Stimulated activated CD4-positive, alpha-beta T cell treated with anti-CD3 and anti-CD28 coated beads, Interleukin-15, amount 100 ng/mL, for 48 hours (primary cell): ENCODE measurements at places on chromosomes 13 and 19.

DNA sequence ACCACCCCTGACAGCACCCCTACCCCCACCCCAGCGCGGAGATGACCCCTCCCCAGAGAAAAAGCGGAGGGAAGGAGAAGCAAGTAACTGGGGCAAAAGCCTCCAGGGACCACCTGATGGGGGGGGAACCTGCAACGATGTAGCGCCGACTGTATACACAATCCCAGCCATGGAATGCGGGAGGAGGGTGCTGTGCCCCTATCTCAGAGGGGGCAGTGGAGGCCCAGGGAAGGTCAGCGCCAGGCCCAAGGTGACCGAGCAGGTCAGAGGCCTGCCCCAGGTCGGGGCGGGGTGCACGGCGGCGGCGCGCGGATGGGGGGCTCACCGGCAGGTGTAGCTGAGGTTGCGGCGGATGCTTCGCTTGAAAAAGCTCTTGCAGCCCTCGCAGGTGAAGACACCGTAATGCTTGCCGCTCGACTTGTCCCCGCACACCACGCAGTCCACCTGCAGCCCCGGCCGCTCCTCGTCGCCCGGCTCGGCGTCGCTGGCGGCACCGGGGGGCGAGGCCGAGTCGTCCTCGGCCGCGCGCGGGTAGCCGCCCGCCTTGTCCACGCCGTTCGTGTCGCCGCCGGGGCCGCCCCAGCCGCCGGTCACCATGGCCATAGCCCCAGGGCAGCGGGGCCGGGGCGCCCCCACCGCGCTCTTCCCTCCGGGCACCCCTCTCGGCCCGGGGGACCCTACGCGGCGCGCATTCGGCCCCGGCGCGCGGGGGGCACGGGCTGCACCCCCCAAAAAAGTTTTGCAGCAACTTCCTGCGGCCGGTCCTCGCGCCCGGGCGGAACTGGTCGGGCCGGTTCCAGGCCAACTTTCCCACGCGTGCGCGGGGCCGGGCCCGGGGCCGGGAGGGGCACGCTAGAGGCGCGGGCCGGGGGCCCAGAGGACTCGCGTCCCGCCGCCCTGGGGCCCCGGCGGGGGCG lies 843 bp downstream of the NR2F6 start:
- DNase-seq: no peak

DNA sequence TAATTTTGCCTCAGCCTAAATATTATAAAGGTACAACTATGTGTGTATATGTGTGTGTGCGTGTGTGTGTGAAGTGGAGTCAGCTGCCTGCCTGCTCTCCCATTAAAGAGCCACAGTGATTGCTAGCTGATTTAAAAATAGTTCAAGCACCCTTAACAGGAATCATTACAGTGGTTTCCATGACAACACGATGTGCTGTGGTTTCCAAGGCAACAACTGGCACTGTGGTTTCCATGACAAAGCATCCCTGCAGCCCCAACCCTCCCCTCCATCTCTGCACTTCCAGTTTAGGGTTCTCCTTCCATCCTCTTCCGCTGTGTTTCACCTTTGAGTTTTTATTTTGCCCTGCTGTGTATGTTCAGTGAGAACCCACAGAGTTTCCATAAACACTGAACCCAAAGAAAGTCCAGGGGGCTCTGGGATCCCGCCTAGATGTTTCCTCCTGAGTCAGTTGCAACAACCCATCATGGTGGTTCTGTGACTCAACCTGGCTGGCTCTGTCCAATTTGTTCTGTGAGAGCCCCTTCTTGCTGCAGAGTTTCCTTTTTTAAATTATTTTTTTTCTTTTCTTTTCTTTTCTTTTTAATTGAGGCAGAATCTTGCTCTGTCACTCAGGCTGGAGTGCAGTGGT lies 7.1 kb upstream of the PNMA8A start:
- DNase-seq: no peak

- DNase-seq: no peak
Observed at GRCh38 chr13:30974350-30974749, 41.9 kb downstream of the TEX26 start.

DNA sequence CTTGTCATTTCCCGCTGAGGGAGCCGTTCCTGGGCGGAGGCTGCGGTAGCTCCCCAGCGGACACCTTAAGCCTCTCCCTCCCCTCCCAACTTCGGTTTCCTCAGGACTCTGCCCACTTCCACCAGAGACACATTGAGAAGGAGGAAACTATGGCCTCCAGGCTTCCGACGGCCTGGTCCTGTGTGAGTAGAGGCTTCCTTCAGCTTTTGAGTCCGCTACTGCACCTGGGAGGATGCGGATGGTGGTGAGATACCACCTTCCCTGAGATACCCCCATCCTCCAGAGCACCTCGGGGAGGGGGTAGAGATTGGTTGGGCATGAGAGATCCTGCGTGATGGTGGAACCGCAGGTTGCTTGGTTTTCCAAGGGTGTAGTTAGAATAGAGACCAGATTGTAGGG lies 955 bp downstream of the ZNF274 start:
- no peak for DNase-seq

DNA sequence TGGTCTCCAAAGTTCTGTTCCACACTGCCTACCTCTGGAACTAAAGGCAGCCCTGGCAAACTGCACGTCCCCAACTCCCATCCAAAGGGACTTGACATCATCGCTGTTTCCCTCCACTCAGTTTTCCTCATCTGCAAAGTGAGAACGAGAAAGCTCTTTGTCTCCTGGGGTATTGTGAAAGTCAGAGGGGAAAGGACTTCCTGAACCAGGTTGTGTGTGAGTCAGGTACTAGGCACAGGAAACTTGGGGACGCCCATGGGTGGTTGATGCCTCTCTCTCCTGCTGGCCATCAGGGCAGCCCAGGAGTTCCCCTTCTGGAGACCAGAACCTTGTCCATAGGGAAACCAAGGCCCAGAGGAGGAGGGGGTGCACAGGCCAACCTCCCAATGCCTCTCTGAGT lies 4.7 kb downstream of the CRLF1 start:
- DNase-seq: no peak

DNA sequence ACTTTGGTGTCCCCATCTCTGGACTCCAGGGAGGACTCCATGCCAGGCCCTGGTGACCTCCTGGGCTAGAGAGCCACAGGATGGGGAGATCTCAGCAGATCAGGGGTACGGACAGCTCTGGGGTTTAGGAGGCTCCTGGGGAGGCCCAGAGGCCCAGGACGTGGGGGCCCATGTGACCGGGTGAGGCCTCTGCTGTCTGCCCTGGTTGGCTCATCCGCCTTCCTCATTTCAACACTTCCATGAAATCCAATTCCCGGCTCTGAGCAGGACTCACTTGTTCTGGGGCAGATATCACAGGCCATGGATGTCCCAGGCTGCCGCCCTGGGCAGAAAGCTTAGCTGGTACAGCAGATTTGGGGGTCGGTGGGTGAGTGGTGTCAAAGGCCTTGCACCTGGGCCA lies 1.1 kb upstream of the PRAM1 start:
- no peak for DNase-seq

DNA sequence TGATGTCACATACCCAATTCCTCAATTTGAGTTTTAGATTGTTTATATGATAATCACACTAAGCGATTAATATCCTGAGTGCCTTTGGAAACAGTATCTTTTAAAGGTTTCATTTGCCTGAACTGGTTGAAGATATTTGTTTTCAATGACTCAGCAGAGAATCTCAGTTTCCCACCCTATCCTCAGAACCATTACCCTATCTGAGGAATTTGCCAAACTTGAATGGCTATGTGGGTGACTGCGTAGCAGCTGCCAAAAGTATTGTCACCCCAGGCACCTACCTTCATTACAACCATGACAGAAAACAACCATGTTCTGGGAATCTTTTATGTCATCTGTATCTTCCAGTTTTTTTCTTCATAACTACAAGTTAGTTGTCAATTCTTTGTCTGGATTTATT lies 440.1 kb upstream of the NBEA start:
- DNase-seq: no peak

- no peak for DNase-seq
Observed at GRCh38 chr19:14495672-14496028, 277 bp downstream of the GIPC1 start.

DNA sequence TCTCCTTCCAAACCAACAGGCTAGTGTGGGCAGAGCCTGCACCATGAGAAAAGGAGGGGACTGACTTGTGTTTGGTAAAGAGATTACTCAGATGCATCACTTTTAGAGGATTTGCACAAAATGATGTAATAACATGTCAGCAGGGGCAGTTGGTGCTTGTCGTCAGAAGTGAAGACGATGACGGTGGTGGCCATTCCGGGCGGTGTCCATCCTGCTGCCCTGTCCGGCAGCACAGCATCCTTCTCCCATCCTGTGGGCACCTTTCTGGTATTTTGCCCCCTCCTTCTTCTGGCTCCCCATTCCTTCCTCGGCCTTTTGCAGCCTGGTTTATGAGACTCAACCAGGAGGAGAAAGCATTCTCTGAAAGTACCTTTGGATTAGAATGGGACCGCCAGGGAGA lies 160.1 kb downstream of the TEX29 start:
- no peak for DNase-seq

DNA sequence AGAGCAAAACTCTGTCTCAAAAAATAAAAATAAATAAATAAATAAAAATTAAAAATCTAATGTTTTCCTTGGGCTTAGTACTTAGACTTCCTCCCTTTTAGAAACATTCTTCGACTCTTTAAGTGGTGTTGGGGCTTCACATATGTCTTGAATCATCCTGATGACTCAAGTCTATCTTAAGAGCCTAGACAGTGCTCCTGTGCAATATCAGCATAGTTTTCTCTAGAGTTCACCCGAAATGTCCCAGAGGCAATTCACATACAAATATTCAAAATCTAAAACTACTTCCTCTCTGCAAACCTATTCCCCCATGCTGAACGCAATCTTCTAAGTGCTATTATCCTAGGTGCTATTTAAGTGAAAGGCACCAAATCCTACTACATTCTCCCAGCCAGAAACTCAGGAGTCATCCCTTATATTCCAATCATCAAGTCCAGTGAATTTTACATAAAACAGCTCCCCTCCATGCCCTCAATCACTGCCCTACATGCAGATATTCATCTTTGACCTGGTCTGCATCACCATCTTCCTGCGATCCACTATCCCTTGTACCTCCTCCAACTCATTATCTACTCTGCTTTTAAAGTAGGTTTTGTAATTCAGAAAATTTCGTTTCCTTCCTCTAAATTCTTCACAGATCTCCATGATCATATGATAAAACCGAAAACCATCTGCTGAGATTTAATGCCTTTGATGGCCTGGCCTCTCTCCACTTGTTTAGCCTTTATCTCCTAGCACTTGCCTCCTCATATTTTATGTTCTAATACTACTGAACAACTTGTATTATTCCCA lies 102.7 kb downstream of the ELF1 start:
- DNase-seq: no peak

DNA sequence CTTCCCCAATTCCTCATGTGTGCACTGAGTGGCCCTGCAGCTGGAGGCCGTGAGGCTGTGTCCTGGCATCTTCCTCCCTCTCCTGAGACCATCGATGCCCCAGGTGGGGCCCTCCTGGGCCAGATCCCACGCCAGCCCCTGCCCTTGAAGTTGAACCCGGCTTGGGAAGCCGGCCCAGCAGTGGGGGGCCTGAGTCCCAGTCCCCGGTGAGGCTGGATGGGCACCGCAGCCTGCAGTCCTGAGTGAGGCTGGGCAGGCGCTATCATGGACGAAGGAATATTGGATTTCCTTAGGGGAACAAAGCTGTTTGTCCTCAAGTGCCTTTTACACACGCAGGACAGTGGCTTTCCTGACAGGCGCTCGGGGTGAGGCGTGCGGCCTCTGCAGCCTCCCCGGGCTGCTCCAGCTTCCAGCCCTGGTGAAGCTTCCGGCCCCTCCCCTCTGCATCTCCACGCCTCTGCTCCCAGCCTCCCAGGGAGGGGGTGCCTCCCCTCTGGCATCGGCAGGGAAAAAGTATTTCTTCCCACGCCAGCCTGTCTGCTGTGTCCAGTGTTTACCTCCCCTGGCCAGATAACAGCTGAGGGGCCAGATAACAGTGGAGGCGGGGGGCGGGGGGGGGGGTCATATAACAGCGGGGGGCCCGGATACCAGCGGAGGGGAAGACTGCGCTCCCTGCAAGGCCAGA lies 159.5 kb downstream of the KDM4B start:
- no peak for DNase-seq

DNA sequence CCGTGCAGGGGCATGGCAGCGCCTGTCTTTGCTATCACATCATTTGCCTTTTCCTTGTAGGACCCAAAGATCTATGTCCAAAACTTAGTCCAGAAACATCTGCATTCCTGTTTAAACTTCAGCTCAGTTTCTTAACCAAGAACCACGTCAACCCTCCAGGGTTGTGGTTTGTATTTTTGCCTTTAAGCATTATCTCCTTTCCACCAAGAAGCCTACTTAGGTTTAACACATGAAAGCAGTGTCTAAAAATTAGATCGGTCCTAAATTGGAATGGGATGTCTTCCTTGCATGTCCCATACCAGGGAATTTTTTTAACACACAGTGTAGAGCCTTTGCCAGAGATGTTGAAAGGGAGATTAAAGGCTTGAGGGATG lies 38.8 kb downstream of the DHRS12 start:
- DNase-seq: no peak

- no peak for DNase-seq
Observed at GRCh38 chr13:114112231-114112825, 20.1 kb downstream of the RASA3 start.

GRCh38 chr19:12955996-12956395 lies 1.0 kb downstream of the GADD45GIP1 start:
- no peak for DNase-seq

DNA sequence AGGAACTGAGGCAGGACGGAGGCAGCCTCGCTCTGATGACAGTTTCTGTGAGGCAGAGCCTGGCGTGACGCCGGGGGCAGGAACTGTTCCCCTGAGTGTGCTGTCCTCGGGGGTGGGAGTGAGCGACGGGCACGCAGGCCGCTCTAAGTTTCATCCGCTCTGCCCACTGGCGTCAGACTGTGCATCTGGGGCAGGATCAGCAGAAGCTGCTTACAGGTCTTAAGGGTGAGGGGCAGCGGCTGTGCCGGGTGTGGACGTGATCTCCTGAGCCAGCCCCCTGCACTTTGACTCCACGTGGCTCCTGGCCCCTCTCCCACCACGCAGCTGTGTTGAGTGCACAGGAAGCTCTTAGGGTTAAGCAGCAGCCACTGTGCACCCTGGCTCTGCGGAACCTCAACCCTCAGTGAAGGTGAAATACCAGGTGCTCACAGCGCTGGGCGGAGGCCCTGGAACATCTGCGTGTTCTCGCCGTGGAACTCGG lies 1.5 kb downstream of the GRK1 start:
- no peak for DNase-seq

GRCh38 chr13:113219256-113219940 lies 10.0 kb downstream of the CUL4A start:
- DNase-seq: no peak

DNA sequence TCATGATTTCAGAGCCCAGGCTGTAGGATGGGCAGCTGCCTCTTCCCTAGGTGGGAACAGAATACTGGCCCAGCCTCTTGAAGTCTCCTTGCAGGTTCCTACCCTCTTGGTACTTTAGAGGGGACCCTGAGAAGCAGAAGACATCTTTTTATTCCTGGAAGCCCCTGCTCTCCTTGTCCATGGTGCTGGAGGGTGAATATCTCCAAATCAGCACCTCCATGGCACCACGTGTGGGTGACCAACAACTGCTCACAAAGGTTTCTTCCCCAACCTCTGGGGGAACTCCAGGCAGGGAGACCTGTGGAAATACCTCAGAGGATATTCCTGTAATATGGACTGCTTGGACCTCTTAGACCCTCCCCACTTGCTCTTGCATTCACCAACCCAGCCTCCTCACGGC lies 48.1 kb upstream of the TSHZ3 start:
- DNase-seq: no peak

- no peak for DNase-seq
Observed at GRCh38 chr13:65461590-65461989, 1768.5 kb downstream of the PCDH9 start.
